Renal pelvis (tissue), 12 donors: ENCODE measurements at places on chromosomes 4 and X.

DNA sequence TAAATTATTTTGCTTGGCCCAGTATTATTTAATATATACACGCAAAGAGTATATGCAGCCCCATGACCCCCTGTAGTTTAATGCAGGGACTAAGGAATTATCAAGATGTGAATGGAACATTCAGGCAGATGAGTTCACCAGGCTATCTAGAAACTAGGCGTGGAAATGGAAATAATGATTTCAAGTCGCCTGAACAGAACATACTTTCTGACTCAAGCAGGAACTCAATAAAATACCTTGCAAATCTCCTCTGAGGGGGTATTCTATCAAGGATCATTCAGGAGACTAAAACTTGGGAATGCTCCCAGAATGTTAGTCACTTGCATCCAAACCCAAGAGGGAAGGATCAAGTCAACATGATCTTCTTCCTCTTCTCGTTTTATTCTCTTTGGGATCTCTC lies 59.6 kb upstream of the RASSF6 start:
- no peak for DNase-seq

DNA sequence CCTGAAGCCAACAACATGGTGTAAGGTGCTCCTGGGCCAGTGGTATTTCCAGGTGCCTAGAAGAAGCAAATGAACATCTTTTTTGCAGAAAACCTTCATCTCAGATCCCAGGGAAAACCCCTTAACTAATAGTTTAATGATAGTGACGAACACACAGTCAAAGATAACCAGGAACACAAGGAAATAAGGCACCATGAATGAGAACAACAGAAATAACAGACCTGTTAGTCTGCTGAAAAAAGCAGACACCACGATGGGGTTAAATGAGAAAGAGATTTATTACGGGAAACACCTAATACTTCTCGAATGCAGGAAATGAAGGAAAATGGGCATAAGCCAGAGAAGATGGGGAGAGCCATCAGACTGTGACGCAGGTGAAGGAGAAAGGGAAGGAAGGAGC lies 30.6 kb upstream of the WWC2 start:
- DNase-seq = no peak

- DNase-seq = no peak
Observed at GRCh38 chr4:26288355-26288909, 32.4 kb upstream of the RBPJ start.

DNA sequence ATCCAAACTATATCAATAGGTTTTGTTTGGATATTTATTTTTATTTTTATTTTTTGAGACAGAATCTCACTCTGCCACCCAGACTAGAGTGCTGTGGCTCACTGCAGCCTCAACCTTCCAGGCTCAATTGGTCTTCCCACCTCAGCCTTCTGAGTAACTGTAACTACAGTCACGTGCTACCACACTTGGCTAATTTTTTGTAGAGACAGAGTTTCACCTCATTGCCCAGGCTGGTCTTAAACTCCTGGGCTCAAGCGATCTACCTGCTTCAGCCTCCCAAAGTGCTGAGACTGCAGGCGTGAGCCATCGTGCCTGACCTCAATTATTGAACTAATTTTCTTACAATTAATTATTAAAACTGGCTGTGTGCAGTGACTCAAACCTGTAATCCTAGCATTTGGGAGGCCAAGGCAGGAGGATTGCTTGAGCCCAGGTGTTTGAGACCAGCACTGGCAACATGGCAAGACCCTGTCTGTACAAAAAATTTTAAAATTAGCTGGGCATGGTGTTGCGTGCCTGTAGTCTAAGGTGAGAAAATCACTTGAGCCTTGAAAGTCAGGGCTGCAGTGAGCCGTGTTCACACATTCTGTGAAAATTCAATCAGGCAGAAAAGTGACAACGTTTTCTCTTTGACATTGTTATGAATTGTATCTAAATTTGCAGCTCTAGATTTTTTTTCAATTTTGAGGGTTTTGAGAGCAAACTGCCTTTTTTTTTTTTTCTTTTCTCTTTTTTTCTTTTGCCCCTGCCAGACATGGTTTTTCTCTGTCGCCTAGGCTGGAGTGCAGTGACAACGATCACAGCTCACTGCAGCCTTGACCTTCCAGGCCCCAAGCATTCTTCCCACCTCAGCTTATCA lies 66.0 kb downstream of the UBE2K start:
- peak; percentile 8 for DNase-seq

DNA sequence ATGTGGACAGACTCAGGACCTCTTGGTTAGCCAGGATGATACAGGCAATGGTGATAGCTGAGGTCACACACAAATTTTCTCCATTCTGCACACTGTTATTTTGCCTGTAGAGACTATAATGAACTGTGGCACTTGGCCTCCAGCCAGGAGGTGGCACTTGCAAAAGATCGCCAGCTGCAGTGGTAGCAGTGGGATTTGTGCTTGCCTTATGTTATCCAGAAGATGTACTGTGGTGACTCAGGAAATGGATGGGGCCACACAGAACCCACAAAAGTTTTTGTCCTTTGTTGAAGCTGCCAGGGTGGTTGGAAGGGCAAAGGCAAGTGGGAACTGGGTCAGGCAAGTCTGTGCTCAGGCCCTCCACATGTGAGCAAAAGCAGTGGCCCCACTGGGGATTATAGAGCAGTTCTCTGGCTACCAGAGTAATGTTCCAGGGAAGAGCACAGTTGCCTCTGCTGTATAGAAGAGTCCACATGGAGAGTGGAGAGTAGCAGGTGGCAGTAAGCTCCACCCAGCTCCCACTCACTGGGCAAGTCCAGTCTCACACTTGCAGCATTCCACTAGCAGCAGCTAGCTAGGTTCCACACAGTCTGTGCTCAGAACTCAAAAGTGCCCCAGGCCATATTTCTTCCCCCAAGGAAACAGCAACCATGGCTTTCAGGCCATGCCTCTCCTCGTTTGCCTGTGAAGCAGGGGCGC lies 5.9 kb upstream of the C4orf17 start:
- no peak for DNase-seq

- peak; percentile 31 for DNase-seq
Observed at GRCh38 chr4:52076731-52077130, 25.6 kb downstream of the SPATA18 start.

DNA sequence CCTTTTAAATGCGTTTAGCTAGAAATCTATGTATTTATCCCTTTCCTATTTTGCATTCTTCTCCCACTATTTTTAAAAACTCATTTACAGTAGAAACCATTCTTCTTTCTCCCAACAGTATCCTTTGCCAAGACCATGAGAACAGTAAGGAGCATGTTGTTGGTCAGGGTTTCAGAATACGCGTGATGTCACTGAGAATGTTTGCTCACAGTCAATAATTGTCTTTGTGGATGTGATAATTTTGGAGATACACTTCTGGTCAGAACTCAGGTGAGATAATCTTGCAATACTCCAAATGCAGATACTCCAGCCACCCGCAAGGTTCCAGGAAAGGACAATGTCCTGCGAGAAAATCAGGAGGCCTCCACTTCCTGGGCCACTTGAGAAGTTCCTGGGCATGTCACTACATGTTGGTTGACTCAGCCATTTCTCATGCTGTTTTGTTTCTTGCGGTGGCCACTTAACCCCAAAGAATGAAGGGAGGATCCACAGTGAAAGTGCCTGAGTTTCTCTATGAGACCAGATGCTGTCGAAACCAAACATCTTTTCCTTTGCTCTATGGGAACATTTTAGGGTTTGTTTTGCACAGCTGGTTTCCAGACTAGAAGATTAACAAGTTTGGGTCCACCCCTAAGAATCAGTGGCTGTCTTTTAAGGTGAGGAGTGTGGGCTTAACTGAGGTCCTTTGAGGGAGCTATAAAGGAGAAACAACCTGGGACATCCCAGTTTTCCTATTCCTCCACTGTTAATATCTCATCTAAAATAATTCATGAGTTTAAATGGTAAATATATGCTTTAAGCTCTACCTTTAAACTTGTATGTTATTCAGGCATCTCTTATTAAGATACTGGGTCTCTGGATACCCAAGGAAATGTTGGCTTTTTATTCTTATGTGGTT lies 116.0 kb downstream of the SOWAHB start:
- no peak for DNase-seq

- peak; percentile 27 for DNase-seq
Observed at GRCh38 chr4:6986072-6986780, 56.9 kb upstream of the TADA2B start.

DNA sequence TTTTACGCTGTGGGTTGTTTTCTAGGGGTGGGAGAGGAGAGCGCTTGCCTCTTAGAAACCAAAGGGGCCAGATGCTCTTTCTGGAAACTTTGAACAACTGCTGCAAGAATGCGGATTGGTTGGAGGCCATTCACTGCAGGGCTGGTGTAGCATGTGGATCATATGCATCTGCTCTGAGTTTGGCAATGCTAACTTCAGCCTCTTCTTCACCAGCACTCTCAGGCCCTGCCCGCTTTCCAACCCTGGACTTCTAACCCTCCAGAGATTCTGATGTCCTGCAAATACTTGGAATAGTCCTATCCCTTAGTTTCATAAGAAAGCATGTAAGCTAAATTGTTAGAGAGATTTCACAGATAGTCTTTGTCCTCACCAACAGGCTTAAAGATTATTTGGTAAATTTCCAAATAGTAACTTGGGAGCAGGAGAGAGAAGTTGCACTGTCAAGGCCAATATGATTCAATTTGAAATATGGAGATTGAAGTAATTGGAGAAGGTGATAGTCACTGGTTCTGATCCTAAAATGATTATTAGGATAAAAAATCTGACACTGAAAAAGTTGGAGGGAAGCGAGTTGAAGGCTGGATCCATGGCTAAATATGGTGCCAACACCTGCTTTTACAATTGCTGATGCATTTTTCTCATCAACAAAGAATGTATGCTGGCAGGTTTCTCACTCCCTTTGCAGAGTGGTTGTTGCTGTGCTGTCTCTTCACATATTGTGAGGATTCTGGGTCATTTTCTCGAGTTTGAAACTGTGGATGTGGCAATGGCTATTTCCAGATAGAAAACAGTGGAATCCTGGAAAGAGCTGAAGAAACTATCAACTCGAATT lies 210.4 kb downstream of the PTTG2 start:
- DNase-seq = no peak

- no peak for DNase-seq
Observed at GRCh38 chrX:55619547-55619946, 3.7 kb upstream of the FOXR2 start.

DNA sequence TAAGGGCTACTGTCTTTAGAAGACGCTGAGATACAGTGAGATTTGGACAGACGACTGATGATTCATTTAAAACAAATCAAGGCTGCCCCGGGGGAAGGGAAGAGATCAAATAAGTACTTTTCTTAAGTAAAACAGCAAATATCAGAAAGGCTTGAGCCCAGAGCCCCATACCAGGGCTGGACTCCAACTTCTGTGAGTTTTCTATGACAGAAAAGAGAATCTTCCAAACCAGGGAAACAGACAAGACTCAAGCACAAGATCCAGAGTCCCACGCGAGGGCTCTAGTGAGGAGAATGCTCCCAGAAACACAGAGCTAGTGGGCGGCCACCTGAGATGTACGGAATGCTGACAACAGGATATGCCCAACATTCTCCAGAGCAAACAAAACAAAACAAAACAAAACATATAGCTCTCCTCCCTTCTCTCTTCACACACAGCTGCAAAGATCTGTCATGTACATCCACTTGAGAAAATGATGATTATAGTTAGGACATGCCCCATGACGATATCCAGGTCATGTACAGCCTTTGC lies 13.1 kb downstream of the ACSL1 start:
- DNase-seq = no peak

DNA sequence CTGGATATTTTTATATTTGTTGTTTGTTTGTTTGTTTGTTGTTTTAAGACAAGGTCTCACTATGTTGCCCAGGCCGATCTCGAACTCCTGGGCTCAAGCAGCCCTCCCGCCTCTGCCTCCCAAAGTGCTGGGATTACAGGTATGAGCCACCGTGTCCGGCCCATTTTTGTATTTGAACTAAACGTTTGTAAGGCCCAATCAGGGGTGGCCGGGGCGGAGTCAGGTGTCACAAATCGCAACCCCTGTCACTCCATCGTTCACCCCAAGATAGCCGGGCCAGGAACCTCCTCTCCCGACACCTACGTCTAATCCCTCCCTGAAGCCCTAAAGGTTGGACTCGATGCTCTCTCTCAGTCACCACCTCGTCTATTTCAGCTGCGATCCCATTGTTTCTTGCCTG lies 722 bp upstream of the EFHC2 start:
- DNase-seq = no peak

DNA sequence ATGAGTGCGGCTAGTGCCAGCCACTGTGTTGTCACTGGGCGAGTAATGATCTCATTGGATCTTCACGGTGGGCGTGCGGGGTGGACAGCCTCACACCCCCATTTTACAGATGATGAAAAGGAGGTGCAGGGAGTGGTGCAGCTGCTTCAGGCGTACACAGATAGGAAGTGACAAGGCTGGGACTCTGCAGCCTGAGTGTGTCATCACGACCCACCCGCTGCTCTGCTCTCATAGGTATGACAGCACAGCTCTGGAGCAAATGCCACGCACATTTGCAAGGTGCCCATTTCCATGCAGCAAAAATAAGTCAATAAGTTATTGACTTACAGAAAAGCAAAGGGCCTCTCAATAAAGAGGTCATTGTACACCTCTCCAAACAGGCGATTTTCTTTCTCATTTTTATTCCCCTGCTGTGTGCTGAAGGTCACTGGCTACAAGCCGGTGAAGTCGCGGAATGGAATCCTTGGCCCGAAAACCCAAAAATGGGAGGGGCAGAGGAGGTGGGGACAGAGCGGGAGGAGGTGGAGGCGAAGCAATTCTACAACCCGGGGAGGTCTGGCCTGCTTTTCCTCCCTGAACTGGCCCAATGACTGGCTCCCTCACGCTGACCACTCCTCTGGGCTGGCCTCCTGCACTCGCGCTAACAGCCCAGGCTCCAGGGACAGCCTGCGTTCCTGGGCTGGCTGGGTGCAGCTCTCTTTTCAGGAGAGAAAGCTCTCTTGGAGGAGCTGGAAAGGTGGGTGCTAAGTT lies at the start of gene SOD3:
Gene SOD3 (plus strand): TSS at position 658 of the 750 bp plus-strand sequence. CDS start 3,949 bp downstream, outside the sequence.
- peak; percentile 54 for DNase-seq

DNA sequence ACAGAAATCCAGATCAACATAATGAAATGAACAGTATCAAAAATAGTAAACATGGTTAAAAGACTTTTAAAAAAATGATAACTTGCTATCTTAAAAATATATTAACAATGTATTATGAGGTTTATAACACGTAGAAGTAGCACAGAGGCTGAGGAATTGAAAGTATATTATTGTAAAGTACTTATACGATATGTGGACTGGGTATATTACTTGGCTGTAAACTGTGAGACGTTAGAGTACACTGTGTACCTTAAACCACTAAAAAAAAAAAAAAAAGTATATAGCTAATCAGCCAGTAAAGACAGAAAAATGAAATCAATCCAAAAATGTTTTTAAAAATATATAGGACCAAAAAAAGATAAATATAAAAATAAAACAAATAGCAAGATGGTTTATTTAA lies 120.6 kb downstream of the TET2 start:
- no peak for DNase-seq
